ENCODE measurements at places on chromosomes 5 and 9.

GRCh38 chr9:85185486-85186217 is 516.1 kb downstream of the NTRK2 start:
- peak; percentile 27 for DNase-seq

GRCh38 chr9:86434039-86434726 is 80.0 kb upstream of the TUT7 start:
- peak; percentile 89 for DNase-seq

DNA sequence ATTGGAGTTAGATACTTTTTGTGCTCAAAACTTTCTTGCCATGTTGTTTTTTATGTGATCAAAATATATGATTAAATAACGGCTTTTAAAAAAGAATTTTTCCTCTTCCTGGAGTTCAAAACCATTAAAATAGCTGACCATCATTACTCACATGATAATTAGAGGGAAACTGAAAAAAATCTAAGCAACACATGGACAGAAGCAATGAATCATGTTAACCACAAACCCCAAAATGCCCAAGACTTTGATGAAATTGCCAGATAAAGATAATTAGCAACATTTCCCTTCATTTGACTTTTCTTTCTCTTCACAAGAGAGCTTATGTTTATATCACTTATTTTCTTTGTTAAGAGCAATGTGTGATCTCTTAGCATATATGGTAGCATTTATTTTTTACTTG is 1294.2 kb downstream of the EFNA5 start:
- DNase-seq: peak; percentile 82

- DNase-seq: peak; percentile 51
Observed at GRCh38 chr5:142881076-142881783, 111.1 kb downstream of the ARHGAP26 start.

- no peak for DNase-seq
Observed at GRCh38 chr5:2688586-2688985, 62.9 kb downstream of the IRX2 start.

DNA sequence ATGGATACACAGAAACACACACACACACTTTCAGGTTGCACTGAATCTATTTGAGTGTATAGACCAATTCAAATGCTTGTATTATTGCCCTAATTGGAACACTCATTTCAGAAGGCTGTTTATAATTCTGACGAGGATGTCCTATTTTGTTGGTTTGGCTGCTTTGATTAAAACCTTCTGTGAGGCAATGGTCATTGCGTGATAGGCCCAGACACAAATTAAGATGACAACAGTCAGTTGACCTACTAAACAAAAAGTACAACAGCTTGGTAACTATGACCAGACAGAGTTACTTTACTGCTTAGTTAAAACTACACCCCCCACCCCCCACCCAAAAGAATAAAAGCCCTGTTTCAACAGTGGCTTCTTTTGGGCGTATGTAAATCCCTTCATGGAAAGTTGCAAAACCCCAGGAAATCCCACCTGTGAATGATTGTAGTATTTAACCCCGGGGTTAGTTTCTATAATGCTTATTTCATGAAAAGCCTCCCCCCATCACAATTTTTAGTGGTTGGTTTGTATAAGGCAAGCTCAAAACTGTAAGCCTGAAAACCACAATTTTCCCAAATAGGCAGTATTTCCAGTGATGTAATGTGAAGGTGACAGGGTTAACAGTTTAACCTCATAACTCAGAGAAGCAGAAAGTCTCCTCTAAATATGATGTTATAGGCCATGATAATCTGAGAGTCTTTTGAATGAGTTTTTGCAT is 340.8 kb downstream of the FGF10 start:
- DNase-seq: no peak

GRCh38 chr9:92048924-92049625 is 66.1 kb downstream of the SPTLC1 start:
- no peak for DNase-seq

DNA sequence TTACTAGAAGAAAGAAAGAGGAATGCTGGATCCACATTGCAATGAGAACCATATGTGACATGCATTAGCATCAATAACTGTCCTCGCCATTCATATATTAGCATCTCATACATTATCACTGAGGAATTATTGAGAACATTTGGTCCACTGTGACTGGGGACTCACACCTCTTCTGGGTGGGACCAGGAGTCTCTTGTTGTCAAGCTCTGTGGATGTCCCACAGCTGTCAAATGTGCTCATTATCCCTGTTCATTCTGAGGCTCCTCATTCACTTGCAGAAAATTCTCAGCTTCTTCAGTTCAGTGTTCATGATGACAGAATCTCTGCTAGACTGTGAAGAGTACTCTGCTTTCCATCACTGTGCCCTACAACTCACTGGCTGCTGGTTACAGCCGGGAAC is 109.4 kb downstream of the PJA2 start:
- no peak for DNase-seq

DNA sequence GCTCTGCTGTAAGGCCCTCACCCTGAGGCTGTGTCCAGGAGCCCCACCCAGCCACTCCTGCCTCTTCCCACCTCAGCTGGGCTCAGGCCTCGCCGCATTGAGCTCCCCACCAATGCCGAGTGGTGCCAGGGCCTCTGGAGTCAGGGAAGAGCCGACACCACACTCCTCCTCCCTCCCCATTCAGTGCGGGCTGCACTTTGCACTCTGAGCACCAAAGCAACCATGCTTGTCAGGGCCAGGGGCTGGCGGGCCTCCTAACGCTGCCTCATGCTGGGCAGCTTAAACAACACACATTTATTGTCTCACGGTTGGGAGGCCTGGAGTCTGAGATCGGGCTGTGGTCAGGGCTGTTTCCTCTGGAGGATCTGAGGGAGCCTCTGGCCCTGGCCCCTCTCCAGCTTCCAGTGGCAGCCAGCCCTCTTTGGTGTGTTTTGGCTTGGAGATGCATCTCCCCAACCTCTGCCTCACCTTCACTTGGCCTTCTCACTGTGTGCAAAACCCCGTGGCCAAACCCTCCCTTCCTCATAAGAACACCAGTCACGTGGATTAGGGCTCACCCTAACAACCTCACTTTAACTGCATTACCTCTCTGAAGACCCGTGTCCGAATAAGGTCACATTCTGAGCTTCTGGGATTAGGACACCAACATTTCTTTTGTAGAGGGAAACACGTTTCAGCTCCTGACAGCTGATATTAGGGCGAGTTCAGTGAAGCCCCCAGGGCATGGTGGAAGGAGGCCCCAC is 157.8 kb downstream of the MED10 start:
- peak; percentile 8 for DNase-seq

GRCh38 chr5:73960426-73960825 is 334.4 kb downstream of the ARHGEF28 start:
- no peak for DNase-seq

DNA sequence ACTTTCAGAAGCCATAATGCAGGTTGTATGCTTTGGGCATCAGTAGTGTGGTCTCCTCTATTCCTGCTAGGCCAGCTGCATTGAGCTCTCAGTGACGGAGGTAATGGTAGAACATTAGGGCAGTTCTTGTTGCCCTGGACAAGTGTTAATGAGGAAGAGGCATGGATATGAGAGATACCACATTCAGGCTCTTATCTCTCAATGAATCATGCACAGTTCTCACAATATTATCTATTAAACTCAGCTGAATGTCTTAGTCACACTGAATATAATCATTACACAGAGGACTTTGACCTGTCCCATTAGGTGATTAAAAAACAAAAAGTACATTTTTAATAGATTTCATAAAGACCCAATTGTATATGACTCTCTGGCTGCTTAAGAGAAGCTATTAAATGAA is 76.6 kb upstream of the SSBP2 start:
- no peak for DNase-seq

- no peak for DNase-seq
Observed at GRCh38 chr5:36741128-36741527, 134.7 kb downstream of the SLC1A3 start.

DNA sequence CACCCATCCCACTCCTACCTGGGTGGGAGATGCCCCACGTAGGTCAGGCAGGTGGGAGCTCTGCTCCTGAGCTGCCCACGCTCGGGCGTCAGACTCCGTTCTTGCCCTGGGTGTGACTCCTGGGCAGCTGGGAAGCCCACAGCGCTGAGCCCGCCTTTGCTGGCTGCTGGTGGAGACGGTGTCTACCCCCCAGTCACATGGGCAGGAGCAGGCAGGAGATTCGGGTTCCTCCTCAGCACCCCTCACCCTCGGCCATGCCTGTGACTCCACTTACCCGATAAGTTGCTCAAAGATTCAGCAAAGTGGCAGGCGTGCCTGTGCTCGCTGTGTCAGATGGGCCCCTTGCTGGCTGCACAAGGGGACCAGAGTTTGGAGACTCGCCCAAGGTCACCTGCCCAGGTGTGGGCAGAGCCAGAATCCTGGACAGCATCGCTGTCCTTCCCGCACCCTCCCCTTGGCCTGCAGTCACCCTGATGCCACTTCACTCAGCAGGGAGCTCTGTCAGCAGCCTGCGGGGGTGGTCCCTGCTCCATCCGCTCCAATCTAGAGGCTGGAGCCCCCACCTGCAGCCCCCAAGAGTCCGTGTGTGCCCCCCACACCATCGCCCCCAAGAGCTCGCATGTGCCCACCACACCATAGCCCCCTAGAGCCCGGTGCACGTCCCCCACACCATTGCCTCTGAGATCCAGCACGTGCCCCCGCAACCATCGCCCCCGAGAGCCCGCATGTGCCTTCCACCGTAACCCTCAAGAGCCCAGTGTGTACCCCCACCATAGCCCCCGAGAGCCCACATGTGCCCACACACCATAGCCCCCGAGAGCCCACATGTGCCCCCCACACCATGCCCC is 4.2 kb downstream of the LCN1 start:
- no peak for DNase-seq

GRCh38 chr5:122316656-122317055 is 4.6 kb downstream of the SNCAIP start:
- no peak for DNase-seq

- no peak for DNase-seq
Observed at GRCh38 chr5:158246661-158247060, 387.7 kb upstream of the CLINT1 start.

DNA sequence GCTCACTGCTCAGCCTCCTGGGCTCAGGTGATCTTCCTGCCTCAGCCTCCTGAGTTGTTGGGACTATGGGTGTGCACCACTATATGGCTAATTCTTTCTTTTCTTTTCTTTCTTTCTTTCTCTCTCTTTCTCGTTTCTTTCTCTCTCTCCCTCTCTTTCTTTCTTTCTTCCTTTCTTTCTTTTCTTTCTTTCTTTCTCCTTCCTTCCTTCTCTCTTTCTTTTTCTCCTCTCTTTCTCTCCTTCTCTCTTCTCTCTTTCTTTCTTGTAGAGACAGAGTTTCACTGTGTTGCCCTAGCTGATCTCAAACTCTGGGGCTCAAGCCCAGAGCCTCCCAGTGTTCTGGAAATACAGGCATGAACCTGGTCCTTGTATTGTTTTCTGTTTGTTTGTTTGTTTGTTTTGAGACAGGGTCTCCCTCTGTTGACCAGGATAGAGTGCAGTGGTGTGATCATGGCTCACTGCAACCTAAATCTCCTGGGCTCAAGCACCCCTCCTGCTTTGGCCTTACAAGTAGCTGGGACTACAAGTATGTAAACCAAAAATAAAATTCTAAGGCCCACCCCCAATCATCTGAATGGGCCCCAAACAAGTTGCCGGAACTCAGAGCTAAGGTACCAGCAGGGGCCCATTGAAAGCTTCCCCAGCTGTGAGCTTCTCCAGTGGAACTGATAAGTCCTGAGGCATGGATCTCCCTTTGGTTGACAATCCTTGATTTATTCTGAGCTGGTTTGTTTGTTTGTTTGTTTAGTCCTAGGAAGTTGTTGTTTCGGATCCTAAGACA is 11.9 kb upstream of the BTF3 start:
- no peak for DNase-seq

DNA sequence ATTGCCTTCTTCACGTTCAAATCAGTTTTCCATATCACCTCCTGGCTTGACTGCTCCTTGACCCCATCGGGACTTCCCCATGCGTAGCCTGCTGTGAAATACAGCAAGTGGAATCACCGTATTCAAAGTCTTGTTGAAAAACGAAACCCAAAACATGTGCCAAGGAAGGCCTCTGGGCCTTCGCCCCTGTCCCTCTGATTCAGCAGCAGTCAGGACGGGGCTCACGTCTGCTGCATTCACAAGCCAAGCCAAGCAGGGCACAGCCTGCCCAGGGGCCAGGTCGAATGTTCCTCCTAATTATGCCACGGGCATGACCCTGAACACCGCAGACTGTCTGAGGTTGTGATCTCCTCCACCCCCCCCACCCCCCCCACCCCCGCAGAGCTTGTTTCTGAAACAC is 960 bp upstream of the CTNND2 start:
- DNase-seq: peak; percentile 20

GRCh38 chr9:90735952-90736351 is 65.7 kb upstream of the SYK start:
- DNase-seq: no peak

DNA sequence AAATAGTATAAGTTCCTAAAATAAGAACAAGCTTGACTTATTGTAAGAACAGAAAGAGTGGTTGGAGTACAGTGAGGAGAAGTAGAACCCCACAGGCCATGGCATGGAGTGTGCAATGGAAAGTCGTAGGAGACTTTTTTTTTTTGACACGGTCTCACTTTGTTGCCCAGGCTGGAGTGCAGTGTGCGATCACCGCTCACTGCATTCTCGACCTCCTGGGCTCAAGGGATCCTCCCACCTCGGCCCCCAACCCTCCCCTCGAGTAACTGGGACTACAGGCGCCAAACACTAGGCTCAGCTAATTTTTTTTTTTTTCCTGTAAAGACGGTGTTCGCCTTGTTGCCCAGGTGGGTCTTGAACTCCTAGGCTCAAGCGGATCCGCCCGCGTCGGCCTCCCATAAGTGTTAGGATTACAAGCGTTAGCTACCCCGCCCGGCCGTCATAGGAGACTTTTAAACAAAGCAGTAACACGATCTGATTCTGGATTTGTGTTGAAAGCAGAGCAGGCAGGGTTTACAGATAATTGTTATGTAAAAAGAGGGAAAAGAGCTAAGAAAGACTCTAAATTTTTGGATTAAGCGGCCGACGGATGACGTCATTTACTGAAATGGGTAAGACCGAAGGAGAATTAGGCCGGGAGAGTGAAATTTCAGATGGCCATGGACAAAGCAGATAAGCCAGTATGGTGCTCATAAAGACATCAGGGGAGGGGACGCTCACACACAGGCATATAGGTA is 752 bp downstream of the TSTD2 start:
- no peak for DNase-seq

- DNase-seq: peak; percentile 54
Observed at GRCh38 chr5:15834596-15835245, 334.7 kb downstream of the FBXL7 start.

DNA sequence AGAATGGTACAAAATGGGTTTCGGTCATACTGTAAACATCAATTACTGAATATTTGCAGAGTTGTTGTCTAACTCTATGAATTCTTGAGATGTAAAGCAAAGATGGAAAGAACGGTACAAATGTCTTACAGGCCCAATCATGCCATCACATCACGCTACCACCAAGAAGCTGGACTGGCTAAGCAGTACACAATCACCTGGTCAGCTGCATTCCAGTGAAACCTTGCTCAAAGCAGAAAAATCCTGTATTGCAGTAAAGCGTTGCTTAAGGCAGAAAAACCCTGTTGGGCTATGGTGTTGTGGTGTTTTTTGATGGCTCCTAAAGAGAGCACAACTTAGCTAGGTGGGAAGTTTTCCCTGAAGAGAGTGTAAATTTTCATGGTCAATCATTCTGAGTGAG is 112.6 kb upstream of the RASA1 start:
- DNase-seq: no peak

GRCh38 chr5:178383919-178384815 is 151.6 kb upstream of the PHYKPL start:
- no peak for DNase-seq
